Central memory CD4-positive, alpha-beta T cell (primary cell): ENCODE measurements at places on chromosomes 1 and 21.
A peak's percentile ranks its signal among the peaks of the same experiment; 100 is the strongest.

DNA sequence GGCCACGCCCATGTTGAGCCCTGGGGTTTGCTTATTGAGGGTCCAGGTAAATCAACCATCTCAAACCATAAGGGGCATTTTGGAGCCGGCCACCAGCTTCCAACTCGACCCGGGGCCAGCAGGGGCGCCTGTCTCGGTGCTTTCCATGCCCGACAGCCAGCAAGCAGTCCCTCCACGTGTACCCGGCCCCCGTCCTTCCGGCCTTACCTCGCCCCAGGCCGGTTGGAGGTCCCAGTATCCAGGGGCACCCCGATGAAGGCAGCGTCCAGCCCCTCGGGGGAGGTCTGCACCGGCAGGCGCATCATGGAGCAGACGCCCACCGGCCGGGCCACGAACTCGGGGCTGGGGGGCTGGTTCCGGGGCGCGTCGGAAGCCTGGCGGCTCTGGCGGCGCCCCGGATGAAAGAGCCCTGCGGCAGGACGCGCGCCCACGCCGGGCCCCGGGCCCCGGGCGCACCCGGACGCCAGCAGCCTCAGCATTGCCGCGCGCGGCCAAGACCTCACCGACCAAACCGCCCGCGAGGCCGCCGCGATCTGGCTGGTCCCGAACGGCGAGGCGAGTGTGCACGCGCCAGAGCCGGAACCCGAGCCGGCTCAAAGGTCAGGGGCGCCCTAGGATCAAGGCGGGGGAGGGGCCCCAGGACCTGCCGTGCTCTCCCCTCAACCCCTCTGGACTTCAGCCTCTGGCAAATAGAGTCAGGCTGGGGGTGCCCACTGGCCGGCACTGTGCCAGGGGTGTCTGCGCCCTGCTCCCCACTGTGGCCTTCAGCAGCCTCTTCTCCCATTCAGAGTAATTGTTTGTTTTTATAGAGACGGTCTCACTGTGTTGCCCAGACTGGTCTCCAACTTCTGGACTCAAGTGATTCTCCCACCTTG is at the start of gene AGMAT:
Gene AGMAT (minus strand): TSS at position 563 of the 875 bp plus-strand sequence. CDS start 84 bp downstream, at position 479.
- peak; percentile 43 for DNase-seq

GRCh38 chr1:79899914-79900313 is 893.4 kb upstream of the ADGRL4 start:
- no peak for DNase-seq

DNA sequence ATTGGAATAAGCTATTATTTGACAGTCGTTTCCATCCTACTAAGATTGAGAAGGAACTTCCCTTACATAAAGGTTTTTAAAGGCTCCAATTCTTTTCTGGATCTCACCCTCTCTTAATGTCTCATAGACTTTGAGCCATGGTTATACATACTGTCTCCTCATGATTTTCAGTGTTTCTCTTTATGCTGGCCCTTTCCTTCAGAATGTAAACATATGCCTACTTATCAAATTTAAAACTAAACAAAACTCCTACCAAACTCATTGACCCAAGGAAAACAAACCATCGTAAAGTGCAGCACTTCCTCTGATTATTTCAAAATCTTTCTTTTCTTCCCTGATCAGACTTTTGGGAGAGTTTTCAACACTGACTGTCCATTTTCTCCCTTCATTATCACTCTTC is 163.4 kb upstream of the DPYD start:
- DNase-seq: no peak

DNA sequence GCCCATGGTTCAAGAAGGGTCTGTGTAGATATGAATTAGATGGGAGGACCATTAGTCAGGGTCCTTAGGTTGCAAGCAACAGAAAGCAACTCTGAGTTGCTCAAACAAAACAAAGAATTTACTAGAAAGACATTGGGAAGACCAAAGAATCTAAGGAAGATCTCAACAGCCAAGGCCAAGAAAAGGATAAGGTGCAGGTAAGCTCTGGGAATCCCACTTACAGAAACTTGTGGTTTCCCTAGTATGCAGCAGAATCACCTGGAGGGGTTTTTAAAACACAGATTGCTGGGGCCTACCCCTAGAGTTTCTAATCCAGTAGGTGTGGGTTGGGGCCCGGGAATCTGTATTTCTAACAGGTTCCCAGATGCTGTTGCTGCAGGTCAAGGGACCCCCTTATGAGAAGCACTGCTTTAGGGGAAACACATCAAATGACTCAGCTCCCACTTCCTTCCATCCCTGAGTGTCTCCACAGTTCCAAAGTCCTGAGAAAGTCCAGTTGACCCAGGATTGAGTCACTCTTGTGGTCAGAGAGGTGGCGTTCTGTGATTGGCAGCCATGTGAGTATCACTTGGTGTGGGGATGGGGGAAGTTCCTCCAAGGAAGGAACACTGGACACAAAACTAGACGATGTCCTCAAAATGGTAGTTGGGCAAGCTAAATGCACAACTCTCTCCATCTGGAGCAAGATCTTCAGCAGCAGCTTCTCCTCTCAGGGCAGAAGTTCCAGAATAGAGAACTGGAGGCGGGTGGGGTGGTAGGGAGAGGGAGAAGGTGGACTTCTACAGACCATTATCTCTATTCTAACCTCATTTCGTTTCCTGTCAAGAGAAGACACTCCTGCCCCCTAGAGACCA is 24.2 kb upstream of the EYA3 start:
- DNase-seq: no peak

GRCh38 chr1:11647333-11647732 is 6.9 kb downstream of the FBXO2 start:
- DNase-seq: no peak

DNA sequence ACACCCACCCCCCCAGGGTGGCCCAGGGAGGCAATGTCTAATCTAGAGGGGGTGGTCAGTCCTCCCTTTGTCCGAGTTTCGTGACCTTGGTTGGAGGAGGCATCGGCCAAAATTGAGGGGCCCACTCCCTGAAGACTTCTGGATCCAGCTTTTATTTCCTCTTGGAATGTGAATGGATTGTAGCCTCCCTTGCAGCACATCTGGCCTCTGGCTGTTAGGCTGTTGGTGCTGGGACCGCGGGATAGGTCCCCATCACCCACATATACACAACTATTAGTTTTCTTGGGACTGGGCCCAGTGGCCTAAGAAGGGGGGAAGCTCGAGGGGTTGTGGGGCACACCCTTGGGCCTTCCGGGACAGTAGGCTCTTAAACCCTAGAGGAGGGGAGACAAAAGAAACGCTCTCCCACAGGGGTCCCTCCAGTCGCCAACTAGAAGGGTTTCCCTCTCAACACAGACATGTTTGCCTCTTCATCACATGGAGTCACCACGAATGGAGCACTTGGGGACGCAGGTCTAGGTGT is 2.5 kb downstream of the LHX4 start:
- DNase-seq: no peak

GRCh38 chr21:33339918-33340317 is 15.1 kb downstream of the IFNAR1 start:
- no peak for DNase-seq

GRCh38 chr1:54818461-54819194 is 17.5 kb upstream of the TTC22 start:
- no peak for DNase-seq

- DNase-seq: no peak
Observed at GRCh38 chr21:46003575-46004007, 22.0 kb downstream of the COL6A1 start.

- no peak for DNase-seq
Observed at GRCh38 chr1:46516200-46516950, 26.7 kb downstream of the DMBX1 start.

DNA sequence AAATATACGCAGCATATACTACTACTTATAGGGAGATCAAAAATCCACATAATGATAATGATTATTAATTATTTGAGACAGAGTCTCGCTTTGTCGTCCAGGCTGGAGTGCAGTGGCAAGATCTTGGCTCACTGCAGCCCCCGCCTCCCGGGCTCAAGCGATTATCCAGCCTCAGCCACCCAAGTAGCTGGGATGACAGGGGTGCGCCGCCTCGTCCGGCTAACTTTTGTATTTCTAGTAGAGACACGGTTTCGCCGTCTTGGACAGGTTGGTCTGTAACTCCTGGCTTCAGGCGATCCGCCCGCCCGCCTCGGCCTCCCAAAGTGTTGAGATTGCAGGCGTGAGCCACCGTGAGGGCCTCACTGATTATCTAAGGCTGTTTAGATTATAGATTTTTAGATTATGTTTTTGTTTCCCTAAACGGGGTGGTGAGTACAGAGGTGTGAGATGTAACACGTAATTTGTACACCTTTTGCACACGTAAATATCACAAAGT is 548 bp upstream of the SLC25A33 start:
- DNase-seq: no peak

GRCh38 chr1:29521811-29522580 is 285.7 kb downstream of the PTPRU start:
- DNase-seq: no peak

DNA sequence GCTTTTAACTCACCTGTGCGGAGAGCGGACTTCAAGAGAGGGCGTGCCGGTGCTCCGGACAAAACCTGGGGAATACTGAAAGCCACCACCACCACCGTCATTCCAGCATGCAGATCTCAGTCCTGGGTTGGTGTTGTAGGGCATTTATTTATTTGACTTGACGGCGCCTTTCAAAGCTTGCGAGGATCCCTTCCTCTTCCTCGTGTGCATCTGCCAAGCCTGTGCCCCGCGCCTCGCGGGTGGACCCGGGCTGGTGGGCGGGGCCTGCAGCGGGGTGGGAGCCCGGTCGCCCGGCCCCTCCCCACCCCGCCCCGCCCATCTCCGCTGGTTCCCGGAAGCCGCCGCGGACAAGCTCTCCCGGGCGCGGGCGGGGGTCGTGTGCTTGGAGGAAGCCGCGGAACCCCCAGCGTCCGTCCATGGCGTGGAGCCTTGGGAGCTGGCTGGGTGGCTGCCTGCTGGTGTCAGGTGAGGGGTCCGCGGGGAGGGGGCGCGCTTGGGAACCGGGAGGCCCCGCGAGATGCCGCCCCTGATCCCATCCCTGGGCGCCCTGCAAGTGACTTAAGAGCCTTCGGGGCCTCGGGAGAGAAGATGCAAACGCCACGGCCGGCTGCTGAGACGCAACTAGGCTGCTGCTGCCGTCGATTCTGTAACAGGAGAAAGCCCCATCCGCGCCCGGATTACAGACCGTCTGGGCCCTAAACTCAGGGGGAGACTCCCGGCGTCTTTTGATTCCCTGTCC is at the start of gene IL10RB:
Gene IL10RB (plus strand): TSS at position 318 of the 739 bp plus-strand sequence. CDS start 99 bp downstream, at position 417.
- DNase-seq: peak; percentile 66

- no peak for DNase-seq
Observed at GRCh38 chr1:220195701-220196100, 76.6 kb downstream of the RAB3GAP2 start.

DNA sequence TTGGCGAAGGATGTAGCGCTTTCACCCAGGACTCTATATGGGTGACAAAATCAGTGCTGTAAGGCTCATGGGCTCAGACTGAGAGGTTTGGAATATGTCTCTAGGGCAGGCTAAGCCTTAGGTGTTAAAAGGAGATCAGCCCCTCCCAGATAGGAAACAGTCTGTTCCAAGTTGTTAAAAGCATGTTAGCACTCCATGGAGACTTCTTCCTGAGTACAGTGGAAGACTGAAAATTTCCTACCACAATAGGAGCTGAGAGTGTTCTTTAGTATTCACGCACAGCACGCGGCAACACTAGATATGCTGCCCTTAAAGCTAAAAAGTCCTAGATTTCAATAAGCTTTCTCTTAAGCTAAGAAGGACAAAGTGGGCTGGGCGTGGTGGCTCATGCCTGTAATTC is 122.1 kb downstream of the TRABD2B start:
- DNase-seq: no peak

- DNase-seq: no peak
Observed at GRCh38 chr1:32729254-32730046, 26.9 kb upstream of the SYNC start.

GRCh38 chr1:234396871-234397270 is 23.6 kb downstream of the COA6 start:
- DNase-seq: no peak

DNA sequence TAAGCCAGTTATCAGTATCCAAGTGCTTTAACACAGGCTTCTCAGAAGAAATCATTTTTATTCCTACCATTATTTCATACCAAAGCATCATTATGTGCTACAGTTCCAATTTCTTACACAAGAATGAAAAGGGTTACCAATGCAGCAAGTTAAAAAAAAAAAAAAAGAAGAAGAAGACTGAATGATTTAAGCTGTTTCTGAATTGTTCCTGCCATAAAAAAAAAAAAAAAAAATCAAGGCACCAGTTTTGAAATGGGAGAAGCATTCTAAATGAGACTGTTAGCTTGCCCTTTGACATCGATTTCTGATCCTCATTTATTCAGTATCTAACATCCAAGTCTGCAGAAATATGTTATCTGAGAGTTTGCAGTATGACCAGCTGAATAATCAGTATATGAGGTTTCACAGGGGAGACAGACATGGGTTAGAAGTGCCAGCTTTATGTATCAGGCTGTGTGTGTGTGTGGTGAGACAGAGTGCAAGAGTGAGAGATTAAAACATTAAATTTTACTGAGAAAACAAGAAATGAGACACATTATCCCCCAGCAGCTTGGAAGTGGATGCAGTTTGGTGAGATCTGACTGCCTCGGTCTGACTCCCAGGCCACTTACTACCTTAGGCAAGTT is 105.8 kb downstream of the COLGALT2 start:
- DNase-seq: no peak

- DNase-seq: no peak
Observed at GRCh38 chr1:11828511-11828910, 19.1 kb downstream of the NPPA start.

DNA sequence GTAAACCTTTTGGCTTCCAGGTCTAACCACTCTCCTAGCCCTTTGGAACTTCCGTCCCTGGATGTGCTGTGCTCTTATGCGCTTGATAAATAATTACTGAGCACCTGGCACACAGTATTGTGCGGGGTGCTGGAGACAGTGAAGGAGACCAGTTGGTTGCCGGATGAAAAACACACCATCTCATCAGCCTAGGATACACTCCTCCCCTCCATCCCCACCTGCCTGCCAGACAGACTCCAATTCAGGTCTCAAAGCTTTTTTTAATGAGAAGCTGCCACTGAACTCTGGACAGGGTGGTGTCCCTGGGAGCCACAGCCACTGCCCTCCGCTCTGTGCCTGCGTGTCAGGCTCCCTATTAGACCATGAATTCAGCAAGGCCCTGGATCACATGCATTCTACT is 9.2 kb downstream of the GNB1 start:
- DNase-seq: no peak

DNA sequence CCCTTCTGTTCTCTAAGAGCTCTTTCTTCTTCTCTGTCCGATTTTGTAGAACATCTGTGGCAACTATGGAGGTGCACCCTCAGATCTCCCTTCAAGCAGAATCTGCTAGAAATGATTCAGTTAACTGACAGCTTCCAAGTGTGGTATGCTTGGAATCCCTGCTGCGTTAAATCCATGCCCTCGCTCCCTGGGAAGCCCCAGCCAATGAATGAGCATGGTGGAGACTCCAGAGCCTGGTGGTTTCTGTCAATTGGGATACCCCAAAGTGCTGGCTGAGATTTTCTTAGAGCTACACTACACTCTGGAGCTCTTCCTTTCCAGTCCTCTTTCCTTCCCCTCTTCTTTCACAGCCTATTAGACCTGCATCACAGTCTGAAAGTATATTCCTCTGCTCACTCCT is 116.3 kb upstream of the C1orf21 start:
- no peak for DNase-seq

DNA sequence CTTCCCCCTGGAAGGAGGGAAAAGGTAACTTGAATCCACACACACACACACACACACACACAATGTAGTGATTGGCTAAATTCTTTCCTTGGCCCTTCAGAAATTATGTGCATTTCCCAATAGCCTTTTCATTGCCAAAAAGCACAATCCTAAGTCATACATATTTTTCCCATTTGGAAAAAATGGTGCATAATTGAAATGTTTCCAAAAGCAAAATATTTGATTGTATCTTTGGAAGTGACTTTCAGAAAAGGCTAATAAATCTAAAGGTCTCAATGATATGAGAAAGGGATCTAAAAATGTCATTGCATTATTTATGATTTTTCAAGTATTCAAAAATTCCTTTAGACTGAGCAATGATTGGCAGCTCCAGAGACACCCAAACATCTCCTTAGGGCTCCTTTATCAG is 43.5 kb upstream of the NEK7 start:
- no peak for DNase-seq
